ENCODE measurements at places on chromosomes 3 and 15.

DNA sequence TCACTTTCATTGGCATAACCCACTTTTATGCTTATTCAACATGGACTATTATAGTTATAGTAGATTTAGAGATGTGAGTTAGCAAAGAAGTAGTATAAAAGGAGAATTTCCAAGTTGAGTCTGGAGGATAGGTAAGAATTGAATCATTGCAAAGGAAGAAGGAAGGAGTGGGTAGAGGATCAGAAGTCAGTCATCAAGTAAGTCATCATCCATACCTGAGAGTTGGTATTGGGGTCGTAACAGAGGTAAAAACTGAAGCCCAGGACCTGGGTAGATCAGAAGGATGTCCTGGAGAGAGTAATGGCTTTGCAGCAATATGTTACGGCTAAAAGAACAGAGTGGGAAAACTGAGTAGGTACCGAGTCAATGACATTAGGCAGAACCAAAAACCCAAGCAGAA, 265.7 kb downstream of the SUCLG2 start:
- no peak overlapping the region for H3K27ac ChIP-seq
- no peak overlapping the region for H3K4me3 ChIP-seq
- H3K36me3 ChIP-seq = no peaks in the 10 kb centered on the region
- H3K27me3 ChIP-seq = no peaks in the 10 kb centered on the region

- H3K36me3 ChIP-seq = no peaks in the 10 kb centered on the region
- H3K27me3 ChIP-seq = no peaks in the 10 kb centered on the region
- H3K27ac ChIP-seq = no peak overlapping the region
- no peak overlapping the region for H3K4me3 ChIP-seq
- peaks cover 43% of the 10 kb centered on the region for H3K4me1 ChIP-seq
Measured at GRCh38 chr3:149476225-149476624, 1.7 kb downstream of the TM4SF4 start.

GRCh38 chr15:69522361-69522760, 69.7 kb downstream of the RPLP1 start:
- peaks cover 26% of the 10 kb centered on the region for H3K4me1 ChIP-seq
- DNase-seq = no peak
- H3K36me3 ChIP-seq = no peaks in the 10 kb centered on the region

DNA sequence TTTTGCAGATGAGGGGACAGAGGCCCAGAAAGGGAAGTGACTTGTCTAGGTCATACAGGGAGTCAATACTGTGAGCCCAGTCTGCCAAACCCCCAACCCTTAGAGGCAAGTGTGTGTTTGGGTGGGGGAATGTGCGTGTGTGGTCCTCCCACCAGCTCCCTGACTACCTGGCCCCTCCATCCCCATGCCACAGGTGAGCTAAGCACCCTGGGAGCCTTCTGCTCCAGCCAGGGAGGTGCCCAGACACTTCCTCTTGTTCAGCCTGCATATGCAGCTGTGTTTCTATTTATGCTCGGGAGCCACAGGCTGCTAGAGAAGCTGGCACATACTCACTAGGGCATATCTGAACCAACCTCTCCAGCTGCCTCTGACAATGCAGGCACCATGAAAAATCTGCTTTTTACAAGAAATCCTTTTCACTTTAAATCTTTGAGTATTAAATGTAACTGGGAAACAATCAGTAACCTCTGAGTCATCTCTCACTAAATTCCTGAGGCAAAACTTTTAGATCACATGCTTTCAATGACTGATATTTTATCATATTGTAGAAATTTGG, 20.7 kb downstream of the TBC1D2B start:
- H3K4me1 ChIP-seq = peaks cover 38% of the 10 kb centered on the region
- no peak for DNase-seq
- no peaks in the 10 kb centered on the region for H3K27me3 ChIP-seq
- peak overlapping the region; percentile 7 for H3K27ac ChIP-seq
- H3K36me3 ChIP-seq = peaks cover 26% of the 10 kb centered on the region

GRCh38 chr15:78739996-78740903, 71.0 kb downstream of the ADAMTS7 start:
- no peak overlapping the region for H3K27ac ChIP-seq
- no peaks in the 10 kb centered on the region for H3K27me3 ChIP-seq
- DNase-seq = peak; percentile 60
- no peaks in the 10 kb centered on the region for H3K36me3 ChIP-seq

- H3K36me3 ChIP-seq = no peaks in the 10 kb centered on the region
- no peak overlapping the region for H3K27ac ChIP-seq
- H3K4me3 ChIP-seq = no peak overlapping the region
- peaks cover 29% of the 10 kb centered on the region for H3K4me1 ChIP-seq
- DNase-seq = no peak
Measured at GRCh38 chr15:33398555-33398954, 87.8 kb downstream of the RYR3 start.

- DNase-seq = no peak
- H3K36me3 ChIP-seq = no peaks in the 10 kb centered on the region
- H3K27me3 ChIP-seq = no peaks in the 10 kb centered on the region
- no peak overlapping the region for H3K27ac ChIP-seq
- H3K4me3 ChIP-seq = no peak overlapping the region
Measured at GRCh38 chr15:95659656-95660055, 670.8 kb upstream of the NR2F2 start.

GRCh38 chr3:71543371-71544016, 40.0 kb downstream of the FOXP1 start:
- no peak for DNase-seq
- H3K4me3 ChIP-seq = no peak overlapping the region
- no peaks in the 10 kb centered on the region for H3K36me3 ChIP-seq
- no peaks in the 10 kb centered on the region for H3K27me3 ChIP-seq
- H3K27ac ChIP-seq = no peak overlapping the region
- no peaks in the 10 kb centered on the region for H3K4me1 ChIP-seq

All from SJCRH30 (cell line).